Inflammatory macrophage (primary cell): ENCODE measurements at places on chromosomes 1 and 21.

DNA sequence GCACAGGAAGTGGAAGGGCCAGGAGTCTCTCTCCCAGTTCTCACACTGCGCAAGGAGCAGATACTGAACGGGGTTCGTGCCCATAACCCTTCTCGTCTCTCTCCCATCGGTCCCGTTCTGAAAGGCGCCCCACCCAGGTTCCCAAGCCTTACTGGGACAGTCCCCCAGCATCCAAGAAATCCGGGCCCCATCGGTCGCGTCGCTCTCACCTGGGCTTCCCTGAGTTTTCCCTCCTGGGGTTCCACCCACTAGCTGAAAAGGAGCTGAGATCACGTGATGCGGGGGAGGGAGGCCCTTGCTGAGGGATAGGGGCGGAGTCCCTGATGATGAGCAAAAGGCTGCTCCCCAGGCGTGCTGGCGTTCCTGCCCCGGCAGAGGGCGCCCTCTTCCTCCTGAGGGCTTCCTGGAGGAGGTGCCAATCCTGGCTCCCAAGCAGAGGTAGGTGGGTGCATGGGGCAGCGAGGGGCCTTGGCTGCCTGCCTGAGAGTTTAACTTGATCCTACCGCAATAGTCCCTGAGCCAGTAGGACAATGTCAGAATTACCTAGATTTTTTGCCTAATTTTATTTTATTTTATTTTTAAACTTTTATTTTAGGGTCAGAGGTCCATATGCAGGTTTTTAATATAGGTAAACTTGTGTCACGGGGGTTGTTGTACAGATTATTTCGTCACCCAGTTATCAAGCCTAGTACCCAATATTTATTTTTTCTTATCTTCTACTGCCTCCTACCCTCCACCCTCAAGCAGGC lies at the start of gene SPOCD1:
SPOCD1 (minus strand) TSS at position 271 of the 749 bp plus-strand sequence. CDS start 689 bp downstream, outside the sequence.
- peak; percentile 77 for DNase-seq

DNA sequence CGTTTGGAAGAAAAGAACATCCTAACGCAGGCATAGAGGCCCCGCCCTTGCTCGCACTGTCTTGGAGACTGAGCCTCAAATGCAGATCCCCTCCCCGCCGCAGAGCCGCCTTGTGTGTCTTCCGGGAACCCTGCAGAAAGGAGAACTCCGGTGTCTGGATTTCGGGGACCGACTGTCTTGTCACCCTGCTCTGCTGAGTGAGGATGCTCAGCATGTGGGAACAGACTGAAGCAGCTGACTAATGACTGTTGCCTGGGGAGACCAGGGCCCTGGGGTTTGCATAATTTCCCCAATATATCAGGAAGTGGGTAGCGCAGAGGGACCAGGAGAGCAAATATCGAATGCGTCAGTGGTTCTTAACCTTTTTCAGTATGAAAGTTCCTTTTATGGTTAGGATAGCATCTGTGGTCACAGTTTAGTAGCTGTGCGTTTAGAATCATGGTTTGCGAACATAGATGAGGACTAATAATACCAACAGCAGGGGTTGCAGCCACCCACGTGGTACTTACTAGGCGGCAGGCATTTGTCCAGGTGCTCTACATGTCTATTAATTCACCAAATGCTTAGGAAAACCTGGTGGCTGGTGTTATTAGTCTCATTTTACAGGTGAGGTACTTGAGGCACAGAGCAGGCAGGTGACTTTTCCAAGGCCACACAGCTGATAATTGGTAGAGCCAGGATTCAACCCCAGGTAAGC lies 14.3 kb downstream of the GPR137B start:
- DNase-seq = peak; percentile 85

GRCh38 chr1:248823517-248824001 lies 2.2 kb downstream of the SH3BP5L start:
- DNase-seq = peak; percentile 64

- DNase-seq = peak; percentile 49
Observed at GRCh38 chr1:235632506-235633401, 16.8 kb downstream of the GNG4 start.

DNA sequence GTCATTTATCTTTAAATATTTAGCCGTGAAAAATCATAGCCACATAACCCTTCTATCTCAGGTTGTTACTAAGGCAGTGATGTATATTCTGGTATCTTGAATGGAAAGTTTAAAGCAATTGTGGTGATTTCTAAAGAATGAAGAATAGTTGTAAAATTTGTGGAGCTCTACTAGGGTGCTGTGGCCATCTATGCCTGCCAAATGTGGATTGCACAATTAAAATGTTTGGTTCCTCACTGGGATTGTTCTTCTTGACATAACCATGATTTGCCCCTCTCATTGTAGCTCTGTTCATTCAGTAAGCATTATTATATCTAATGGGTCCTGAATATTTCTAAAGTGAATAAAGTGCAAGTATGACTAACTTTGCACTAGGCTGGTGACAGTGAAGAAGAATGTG lies 50.1 kb downstream of the AK4 start:
- peak; percentile 38 for DNase-seq

DNA sequence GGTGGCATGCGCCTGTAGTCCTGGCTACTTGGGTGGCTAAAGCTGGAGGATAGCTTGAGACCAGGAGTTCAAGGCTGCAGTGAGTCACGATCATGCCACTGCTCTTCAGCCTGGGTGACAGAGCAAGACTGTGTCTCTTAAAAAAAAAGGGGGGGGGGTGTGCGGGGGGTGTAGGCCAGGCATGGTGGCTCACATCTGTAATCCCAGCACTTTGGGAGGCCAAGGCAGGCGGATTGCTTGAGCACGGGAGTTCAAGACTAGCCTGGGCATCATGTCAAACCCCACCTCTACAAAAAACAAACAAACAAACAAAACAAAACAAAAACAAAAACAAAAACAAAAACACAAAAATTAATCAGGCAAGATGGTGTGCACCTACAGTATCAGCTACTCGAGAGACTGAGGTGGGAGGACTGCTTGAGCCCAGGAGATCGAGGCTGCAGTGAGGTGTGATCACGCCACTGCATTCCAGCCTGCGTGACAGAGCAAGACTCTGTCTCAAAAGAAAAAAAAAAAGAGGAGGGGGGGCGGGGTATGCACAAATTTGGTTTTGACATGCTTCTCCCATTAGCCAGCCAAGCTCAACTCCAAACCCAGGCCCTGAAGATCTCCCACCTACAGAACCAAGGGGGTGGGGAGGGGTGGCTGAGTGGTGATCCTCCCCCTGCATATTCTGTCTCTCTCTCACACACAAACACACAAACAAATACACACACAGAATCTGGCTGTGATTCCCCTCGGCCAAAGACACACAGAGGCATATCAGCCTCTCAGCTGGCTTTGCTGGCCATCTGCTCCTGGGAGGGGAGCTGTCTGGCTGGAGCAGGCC lies 3.1 kb downstream of the PTAFR start:
- peak; percentile 50 for DNase-seq

- no peak for DNase-seq
Observed at GRCh38 chr1:116152950-116153691, 41.9 kb downstream of the MAB21L3 start.

- DNase-seq = no peak
Observed at GRCh38 chr1:192969091-192969490, 90.1 kb downstream of the UCHL5 start.

DNA sequence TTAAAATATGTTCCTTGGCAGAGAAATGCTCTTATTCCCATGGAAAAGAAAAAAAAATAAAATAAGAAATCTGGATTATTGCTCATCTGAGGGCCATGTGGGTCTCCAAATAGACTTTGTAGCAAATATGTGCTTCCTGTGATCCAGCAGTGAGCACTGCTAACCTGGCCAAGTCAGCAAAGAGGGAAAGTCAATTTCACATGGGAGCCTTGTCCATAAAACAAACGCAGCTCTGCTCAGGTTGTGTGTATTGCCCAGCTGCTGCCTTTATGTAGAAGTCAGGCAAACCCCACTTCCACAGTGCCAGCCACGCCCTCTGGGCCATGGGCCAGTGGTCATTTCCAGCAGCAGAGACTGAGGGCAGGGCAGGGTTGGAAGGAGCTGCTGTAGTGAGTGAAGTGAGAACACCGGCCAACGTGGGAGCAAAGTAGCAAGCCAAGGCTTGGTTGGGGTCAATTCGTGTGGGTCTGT lies 174.3 kb downstream of the LYPLAL1 start:
- DNase-seq = no peak

DNA sequence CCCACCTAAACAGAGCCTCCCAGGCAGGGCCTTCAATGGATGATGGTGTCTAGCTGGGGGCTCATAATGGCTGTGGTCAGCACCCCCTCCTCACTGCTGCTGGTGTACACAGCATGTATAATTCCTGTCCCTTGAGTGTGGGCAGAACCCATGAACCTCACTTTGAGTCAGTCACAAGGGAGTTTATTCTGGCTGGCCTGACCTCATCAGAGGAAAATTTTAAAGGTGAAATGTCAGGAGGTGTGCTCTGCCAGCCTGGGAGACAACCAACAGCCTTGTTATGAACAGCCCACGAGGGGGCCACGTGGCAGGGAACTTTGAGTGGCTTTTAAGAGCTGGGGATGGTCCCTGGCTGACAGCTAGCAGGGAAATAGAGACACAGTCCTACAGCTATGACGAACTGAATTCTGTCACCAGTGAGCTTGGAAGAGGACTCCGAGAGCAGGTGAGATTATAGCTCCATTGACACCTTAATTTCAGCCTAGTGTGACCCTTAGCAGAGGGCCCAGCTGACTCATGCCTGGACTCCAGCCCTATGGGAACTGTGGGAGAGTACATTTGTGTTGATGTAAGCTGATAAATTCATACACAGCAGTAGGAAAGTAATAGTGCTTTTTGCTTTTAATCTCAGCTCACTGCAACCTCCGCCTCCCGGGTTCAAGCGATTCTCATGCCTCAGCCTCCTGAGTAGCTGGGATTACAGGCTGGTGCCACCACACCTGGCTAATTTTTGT lies 73.5 kb upstream of the RUNX3 start:
- DNase-seq = no peak

GRCh38 chr1:82329226-82329625 lies 528.5 kb downstream of the ADGRL2 start:
- DNase-seq = no peak

- DNase-seq = peak; percentile 60
Observed at GRCh38 chr1:199684686-199685273, 342.7 kb upstream of the NR5A2 start.

- no peak for DNase-seq
Observed at GRCh38 chr1:36881541-36881940, 152.8 kb downstream of the GRIK3 start.

- no peak for DNase-seq
Observed at GRCh38 chr1:191671236-191671635, 487.0 kb upstream of the RGS18 start.
